Kidney epithelial cell (primary cell): ENCODE measurements at places on chromosomes 11 and 22. TPM values are rescaled to one million over a fixed set of nuclear protein-coding genes. Genes with fewer than 3 reads are reported as not detected.

GRCh38 chr11:2178906-2179494 is 7.4 kb upstream of the TH start:
- DNase-seq, result peak; percentile 85

The LMNTD2 gene
- 1.9 and 4.7 TPM in 2 replicates for total RNA-seq

GRCh38 chr11:32396991-32397390 is 38.3 kb downstream of the WT1 start:
- DNase-seq, result no peak

DNA sequence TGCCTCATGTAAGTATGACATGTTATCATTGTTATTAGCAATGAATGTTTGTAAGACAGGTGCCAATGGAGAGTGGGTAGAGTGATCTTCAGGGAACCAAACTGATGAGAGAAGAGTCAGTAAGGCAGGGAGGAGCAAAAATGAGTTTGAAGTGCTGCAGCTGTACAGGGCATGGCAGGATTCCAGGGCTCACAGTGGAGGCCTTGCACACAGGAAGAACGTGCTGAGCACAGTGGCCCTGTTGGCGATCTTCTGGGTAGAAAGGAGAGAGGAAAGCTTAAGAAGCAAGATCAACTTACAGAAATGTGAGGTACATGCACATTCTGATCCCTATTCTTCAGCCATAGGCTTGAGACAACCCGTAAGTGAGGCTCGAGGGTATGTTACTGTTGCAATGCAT is 219.3 kb upstream of the TMEM45B start:
- DNase-seq, result no peak

GRCh38 chr11:46676436-46677158 is 23.8 kb downstream of the ARHGAP1 start:
- DNase-seq, result no peak

The CADM1 gene
- 33.0 and 41.7 TPM in 2 replicates for total RNA-seq
